ENCODE measurements at places on chromosomes 4 and X. TPM values are rescaled to one million over a fixed set of nuclear protein-coding genes. Genes with fewer than 3 reads are reported as not detected.

SSX2B gene
- total RNA-seq = not detected

CFP gene
- not detected for total RNA-seq

RTL3 gene
- total RNA-seq = not detected

PNMA5 gene
- total RNA-seq = not detected

GRCh38 chrX:148813422-148813821 is 313.0 kb downstream of the AFF2 start:
- no peak for DNase-seq

GRCh38 chr4:153204728-153205648 is 745 bp downstream of the TRIM2 start:
- no peak for DNase-seq

DNA sequence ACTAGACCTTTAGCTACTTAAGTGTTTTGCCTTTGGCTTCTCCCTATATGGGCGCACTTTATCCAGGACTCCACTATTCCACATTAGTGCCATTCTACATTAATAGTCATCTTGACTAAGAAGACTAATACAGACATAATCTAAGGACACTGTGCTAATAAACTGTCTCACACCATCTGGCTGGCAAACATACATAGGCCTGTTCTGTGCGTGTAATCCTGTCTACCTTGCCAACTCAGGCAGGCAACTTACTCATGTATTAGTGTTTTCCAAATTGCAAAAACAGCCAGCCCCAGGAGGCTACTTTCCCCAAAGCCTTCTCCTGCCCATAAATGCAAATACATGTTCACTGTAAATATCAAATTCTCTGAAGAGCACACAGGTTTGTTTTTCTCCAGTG is 587.3 kb downstream of the TMA16 start:
- DNase-seq = no peak

- no peak for DNase-seq
Measured at GRCh38 chrX:131812847-131813825, 210.0 kb upstream of the STK26 start.

DNA sequence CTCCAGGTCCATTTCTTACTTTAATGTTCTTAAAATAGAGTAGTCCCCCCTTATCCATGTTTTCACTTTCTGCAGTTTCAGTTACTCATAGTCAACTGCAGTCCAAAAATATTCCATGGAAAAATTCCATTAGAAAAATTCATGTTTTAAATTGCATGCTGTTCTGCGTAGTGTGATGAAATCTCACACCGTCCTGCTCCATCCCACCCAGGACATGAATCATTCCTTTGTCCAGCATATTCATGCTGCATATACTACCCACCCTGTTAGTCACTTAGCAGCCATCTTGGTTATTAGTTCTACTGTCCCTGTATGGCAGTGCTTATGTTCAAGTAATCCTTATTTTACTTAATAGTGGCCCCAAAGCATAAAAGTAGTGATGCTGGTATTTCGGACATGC is 5.4 kb upstream of the PDLIM5 start:
- DNase-seq = no peak

DNA sequence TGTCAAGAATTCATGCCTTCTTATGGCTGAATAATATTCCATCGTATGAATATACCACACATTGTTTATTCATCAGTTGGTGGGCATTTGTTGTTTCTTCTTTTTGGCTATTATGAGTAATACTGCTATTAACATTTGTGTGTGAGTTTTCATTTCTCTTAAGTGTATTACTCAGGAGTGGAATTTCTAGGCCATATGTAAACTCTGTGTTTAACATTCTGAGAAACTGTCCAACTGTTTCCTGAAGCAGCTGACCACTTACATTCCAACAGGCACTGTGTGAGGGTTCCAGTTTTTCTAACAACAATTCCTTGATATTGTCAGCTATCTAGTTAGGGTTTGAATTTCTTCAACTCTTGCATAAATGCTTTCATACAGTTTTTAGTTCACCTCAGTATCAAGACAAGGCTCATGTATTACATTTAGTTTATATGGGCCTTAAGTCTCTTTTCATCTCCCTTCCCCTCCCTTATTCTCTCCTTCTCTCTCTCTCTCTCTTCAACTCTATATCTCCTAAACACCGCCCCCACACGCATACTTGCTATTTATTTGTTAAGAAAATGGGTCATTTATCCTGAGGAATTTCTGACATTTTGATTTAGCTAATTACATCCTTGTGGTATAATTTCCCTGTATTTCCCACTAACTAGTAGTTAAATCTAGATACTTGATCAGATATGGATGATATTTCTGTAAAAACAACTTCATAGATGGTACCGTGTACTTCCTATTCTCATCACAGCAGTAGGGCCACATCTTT is 77.4 kb downstream of the WDR19 start:
- DNase-seq = no peak

Data from kidney epithelial cell (primary cell).